Uterus (tissue), 4 donors: ENCODE measurements at places on chromosomes 3 and 15. TPM values are rescaled to one million over a fixed set of nuclear protein-coding genes. Genes with fewer than 3 reads are reported as not detected.

Gene REC114
- not detected for total RNA-seq

- DNase-seq, result no peak
Observed at GRCh38 chr3:156721687-156722618, 47.6 kb downstream of the TIPARP start.

DNA sequence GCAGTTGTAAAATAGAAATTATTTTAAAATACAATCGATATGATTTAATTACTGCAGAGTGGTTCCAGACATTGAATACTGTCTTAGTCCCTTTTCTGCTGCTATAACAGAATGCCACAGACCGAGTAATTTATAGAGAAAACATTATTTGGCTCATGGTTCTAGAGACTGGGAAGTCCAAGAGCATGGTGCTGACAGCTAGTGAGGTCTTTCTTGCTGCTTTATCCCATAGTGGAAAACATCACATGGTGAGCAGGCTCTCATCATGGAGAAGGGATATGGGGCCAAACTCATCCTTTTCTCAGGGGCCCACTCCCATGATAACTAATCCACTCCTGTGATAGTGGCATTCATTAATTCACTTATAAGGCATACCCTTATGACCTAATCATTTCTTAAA lies 120.0 kb upstream of the TBL1XR1 start:
- no peak for DNase-seq

Gene SERINC4
- total RNA-seq, result not detected

DNA sequence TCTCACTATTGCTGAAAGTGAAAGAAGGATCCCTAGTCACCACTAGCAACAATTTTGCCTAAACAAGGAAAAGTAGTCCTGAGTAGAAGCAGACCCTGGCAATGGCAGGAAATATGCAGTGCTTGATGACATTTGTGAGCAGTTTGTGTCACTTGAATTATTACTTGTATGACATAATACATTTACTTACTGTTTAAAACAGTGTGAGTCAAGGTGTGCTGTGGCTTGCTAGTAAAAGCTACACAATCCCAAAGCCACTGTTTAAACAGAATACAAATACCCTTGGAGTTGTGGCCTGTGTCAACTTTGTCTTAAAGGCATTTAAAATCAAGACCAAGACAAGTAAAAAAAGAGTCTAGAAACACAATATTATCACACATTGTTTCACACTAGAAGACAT lies 775.4 kb downstream of the ROBO1 start:
- DNase-seq, result no peak

DNA sequence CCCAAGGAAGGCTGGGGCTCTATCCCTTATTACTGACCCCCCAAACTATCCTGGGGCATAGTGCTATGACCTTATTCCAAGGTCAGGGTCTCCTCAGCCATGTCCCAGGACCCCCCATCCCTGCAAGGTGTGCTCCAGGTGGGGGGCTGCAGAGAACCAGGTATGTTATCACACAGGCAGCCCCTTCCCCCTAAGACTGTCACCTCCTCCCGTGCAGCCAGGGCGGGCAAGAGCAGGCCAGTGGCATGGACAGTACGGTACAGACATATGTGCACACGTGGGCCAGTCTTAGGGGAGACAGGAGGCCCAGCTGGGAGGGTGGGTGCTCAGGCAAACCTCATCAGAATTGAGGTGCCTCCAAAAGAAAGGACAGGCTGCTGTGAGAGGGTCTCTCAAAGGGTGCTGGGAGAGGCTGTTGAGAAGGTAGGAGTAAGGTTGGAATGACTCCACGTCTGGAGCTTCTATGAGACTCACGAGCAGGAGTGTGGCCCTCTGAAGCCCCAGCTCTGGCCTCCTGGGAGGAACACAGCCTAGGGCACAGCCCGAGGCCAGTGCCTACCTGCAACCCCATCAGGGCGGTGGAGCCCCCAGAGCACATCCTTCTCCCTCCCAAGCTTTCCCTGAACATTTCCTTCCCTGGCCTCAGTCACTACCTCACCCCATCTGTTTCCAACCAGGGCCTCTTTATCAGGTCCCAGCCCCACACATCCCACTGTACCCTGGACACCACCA lies 1.7 kb upstream of the COL7A1 start:
- no peak for DNase-seq

GRCh38 chr15:36495456-36495991 lies 83.9 kb upstream of the CDIN1 start:
- no peak for DNase-seq
